ENCODE measurements at places on chromosomes 2 and 18.
A peak's percentile ranks its signal among the peaks of the same experiment; 100 is the strongest.

GRCh38 chr2:209525331-209525730 lies 101.5 kb downstream of the MAP2 start:
- DNase-seq = peak; percentile 88

- no peak for DNase-seq
Observed at GRCh38 chr2:133390156-133390555, 178.1 kb downstream of the NCKAP5 start.

DNA sequence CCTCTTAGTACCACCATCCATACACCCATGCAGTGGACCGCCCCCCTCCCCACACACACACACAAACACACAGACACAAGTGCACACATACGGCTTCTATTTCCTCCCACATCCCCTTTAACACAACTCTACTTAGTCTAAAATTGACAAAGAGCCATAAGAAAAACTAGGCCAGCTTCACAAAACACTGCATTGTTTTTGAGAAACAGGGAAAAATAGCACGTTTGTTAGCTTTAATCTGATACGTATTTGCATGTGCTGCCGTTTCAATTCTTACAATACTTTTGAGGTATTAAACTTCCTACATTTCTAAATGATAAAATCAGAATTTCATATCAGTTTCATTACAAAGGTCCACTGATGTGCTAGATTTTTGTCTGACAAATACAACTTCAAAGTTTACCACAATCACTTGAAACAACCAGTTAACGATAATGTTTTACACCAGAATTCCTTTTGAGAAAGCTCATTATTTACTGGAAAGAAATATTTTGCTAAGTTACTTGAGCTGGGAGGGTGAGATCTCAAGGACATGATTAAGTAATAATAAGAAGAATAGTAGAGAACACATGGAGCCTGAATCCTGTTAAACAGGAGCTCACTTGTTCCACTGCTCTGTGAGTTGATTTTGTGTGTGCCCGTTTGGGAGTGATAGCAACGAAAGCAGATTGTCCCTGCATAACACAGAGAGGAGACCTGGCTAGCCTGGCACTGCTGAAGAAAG lies 74.5 kb downstream of the MOGAT1 start:
- DNase-seq = no peak

DNA sequence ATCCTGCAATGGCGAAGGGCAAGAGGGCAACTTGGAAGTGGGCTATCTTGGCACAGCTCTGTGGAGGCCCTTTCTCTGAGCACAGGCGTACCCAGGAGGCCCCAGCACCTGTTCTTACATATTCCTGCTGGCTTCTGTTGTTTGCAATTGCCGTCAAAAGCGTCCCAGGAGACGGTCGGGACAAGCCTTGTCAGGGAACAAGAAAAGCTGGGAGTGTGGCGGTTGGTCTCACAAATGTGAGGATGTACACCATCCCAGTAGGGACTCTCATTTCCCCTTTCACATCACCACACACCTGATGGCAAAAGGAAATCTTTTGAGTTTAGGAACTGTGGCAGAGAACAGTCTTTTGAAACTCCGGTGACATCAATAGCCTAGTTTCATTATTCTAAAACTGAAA lies 94.7 kb upstream of the EFEMP1 start:
- no peak for DNase-seq

DNA sequence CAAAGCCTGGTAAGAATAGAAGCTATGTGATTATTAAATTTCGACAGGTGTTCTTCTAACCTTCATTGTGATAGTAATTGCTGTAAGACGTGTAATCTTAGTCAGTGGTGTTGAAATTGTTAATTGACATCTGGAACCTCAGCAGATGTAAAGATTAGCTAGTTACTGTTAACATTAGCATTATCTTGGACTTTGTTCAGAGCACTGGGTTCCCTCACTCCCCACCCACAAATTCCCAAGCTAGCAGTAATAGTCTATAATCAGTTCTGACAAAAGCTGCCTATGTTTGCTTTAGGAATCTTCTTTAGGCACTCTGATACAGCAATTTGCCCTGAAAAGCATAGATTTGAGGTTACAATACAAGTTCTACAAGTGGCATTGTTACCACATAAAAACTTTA lies 233.7 kb downstream of the EN1 start:
- no peak for DNase-seq

- DNase-seq = no peak
Observed at GRCh38 chr2:23713351-23713750, 213.6 kb downstream of the ATAD2B start.

GRCh38 chr2:166092889-166093288 lies 34.9 kb downstream of the SCN1A start:
- DNase-seq = no peak

- DNase-seq = no peak
Observed at GRCh38 chr2:62856228-62857040, 150.9 kb downstream of the EHBP1 start.

- no peak for DNase-seq
Observed at GRCh38 chr2:151775057-151775740, 40.9 kb upstream of the NEB start.

Measured in HAP-1 (cell line).